ENCODE measurements at places on chromosomes 6 and 20.

GRCh38 chr6:169498916-169499513, 202.8 kb downstream of the WDR27 start:
- no peak for DNase-seq

DNA sequence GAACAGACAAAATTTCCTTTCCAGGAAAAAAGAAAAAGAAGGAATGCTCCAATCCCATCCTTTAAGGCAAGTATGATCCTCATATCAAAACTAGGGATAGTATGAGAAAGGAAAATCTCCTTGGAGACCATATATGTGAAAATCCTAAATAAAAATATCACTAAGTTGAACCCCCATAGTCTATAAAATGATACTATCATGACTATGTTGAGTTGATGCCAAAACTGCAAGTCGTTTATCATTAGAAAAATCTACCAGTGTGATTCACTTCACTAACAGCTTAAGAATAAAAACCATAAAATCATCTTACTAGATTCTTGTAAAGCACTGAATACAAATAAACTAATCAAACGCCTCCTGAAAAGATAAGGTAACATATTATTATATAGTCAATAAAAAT, 76.6 kb upstream of the STXBP5 start:
- no peak for DNase-seq

- no peak for DNase-seq
Measured at GRCh38 chr6:37977715-37978114, 158.2 kb downstream of the ZFAND3 start.

- DNase-seq, result peak; percentile 29
Measured at GRCh38 chr20:32877507-32877906, 18.8 kb downstream of the EFCAB8 start.

DNA sequence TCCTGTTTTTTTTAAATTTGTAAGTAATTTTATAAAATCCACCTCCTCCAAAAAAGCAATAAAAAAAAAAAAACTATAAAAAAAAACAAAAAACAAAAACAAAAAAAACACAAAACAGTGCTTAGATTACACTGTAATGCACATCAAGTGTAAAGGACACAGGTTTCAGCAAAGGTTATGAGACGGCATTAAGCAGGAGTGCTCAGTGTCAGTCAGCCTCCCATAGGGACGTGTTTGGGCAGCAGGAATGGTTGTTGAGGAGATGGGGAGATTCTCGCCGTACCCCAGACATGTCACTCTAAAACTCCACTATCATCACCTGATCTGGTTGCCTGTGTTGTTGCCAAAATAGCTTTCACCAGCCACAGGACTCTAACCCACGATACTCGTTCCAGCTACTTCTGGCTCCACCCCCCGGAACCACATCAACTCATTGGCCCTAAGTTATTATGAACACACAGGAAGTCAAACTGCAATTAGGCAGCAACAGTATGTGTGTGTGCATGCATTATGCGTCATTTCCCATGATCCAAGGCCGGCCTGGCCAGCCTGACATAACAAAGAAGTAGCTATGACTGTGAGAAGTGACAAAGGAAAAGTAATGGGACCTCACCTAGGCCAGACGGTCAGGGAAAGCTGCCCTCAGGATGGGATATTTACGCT, 28.7 kb downstream of the ECT2L start:
- no peak for DNase-seq

- DNase-seq, result no peak
Measured at GRCh38 chr6:155373276-155373675, 59.0 kb upstream of the TFB1M start.

GRCh38 chr6:63319939-63320338, at the start of gene LGSN:
LGSN (minus strand) TSS chr6:63319983; CDS start chr6:63319943, 40 bp downstream.
- no peak for DNase-seq
